Activated CD4-positive, alpha-beta T cell treated with anti-CD3 and anti-CD28 coated beads, Interleukin-2, Interleukin-6, amounts not matched to agents 100 ng/mL and 50 ng/mL, durations not matched to agents 16 hours and 8 hours (primary cell): ENCODE measurements at places on chromosomes 3 and 15.
A peak's percentile ranks its signal among the peaks of the same experiment; 100 is the strongest.

- DNase-seq = no peak
Measured at GRCh38 chr3:175399156-175399840, 540.2 kb downstream of the NAALADL2 start.

DNA sequence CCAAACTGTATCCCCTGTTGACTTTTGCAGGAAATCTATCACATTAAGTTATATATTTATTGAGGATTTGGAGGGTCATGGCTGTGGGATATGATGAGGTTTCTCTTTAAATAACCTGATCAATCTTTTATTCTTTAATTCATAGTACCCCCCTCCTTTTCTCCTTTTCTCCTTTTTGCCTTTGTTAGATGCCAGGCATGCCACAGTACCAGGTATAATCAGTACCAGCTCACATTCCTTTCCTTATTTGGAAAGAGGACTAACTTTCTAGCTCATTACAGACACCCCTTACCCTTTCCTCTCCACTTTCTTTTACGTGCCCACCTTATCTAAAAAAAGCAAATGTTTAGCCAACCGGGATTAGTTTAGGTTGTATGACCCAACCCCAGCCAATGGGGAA lies 326.4 kb upstream of the NAALADL2 start:
- no peak for DNase-seq

DNA sequence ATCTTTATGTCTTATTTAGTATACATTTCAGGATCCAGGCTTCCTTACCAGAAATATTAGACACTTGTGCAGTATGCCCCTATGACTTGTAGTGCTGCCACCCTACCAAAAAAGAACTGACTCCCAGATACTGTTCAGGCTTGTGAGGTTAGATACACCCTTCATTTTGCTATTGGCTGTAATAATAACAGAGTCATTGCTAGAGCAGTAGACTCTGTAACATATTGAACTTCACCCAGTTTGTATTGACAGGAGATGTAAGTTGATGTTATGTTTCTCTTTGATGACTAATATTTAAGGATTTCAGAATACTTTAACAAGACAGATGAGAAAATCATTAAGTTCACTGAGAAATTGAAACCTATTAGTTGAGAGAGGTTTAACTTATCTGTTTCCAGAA lies 32.9 kb downstream of the RNF111 start:
- no peak for DNase-seq

GRCh38 chr15:78223396-78224022 lies 10.9 kb downstream of the ACSBG1 start:
- no peak for DNase-seq

DNA sequence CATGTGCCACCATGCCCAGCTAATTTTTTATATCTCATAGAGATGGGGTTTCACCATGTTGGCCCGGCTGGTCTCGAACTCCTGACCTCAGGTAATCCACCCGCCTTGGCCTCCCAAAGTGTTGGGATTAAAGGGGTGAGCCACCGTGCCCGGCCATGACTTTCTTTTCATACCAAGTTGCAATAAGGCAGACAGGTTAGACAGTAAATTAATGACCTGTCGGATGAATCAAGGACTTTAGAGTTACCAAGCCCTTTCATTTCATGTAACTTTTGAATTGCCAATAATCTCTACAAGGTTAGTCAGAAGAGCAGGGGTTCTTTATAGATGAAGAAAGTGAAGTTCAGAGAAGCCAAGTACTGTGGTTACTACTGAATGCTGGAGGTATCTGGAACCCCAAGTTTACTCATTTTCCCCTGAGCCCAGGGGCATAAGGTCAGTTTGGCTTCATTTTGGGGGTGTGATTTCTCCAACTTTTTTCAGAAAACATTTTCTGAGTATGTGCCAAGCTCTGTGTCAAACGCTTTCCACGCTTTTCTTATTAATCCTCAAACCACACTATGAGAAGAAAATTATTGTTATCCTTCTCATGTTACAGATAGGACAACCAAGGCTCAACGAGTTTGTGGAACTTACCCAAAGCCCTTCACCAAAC lies 11.9 kb downstream of the PRICKLE2 start:
- DNase-seq = no peak

DNA sequence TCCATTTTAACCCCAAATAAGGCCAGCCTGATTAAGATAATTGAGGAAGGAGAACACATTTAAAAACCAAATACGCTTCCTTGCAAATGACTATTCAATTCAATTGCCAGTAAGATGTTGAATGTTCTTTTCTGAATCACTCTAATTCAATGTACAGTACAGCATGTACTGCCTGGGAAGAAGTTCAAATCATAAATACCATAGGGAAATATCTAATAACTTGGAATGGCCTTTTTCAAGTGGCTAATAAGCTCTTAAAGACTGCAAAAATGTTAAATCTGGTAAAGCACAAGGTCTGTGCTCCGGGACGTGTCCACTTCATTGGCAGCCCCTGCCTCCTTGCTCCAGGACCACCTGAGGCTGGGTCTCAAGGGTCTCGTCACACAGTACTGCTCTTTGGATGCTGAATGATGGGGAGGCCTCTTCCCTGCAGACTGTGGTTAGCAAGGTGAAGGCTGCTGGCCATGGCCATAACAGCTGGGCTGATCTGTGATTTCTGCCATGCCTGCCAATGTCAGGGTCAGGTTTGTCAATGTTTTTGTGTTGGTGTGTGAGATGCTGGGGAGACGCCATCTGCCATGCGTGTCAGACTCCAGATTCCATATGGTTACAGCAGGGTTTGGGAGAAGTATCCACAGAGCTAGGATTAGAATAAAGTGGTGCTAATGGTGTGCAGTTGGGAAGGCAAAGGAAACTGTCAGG lies 300.5 kb downstream of the ADAMTS17 start:
- DNase-seq = no peak

- no peak for DNase-seq
Measured at GRCh38 chr3:108054935-108055334, 35.9 kb downstream of the CD47 start.

DNA sequence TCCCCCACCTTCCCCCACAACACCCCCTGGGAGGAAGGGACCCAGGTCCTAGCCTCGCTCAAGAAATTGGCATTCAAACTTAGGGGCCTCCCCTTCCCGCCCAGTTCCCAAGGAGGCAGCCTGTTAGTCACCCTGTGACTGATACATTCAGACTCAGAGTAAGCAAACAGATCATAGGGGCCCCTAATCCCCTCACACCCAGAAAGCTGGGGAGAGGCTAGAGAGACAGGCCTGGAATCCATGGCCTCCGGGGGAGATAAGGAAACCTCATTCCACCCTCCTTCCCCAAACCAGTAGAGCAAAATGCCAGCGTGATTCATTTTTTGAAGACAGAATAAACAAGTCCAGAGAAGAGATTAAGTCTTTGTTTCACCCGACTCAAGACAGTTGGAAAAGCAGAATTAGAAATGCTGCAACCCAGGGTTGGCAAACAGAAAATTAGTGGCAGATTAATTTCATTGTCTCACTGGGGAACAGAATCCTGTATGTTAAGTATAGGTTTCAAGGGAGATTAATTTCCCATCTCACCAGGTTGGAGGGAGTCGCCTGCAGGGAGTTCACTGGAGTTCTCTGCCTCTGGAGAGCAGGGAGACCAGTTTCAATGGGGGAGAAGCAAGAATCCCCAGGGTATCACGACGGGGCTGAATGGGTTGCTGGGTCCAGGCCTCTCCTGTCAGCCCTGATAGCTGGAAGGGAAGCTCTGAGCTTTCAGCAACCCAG lies 268.3 kb downstream of the UACA start:
- peak; percentile 37 for DNase-seq

GRCh38 chr3:101780661-101781060 lies 1.6 kb downstream of the NXPE3 start:
- no peak for DNase-seq

- peak; percentile 86 for DNase-seq
Measured at GRCh38 chr3:14921034-14921616, 26.3 kb upstream of the NR2C2 start.

DNA sequence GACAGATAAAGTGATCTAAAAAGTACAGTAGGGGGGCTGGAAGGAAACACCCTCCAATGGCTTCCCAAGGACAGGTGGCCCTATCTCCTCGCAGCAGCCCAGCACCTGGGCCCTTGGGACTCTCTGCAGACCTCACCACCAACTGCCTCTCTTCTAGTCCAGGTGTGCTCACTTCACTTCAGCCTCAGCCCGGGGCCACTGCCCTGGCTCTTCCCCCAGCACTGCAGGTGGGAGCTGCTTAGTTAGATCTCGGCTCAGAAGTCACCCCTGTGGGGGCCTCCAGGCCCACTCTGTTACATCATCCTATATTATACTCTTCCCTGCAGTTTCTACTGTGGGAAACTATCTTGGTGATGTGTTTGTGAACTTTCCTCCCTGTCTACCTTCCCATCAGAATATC lies 2.0 kb downstream of the KLF15 start:
- DNase-seq = no peak

DNA sequence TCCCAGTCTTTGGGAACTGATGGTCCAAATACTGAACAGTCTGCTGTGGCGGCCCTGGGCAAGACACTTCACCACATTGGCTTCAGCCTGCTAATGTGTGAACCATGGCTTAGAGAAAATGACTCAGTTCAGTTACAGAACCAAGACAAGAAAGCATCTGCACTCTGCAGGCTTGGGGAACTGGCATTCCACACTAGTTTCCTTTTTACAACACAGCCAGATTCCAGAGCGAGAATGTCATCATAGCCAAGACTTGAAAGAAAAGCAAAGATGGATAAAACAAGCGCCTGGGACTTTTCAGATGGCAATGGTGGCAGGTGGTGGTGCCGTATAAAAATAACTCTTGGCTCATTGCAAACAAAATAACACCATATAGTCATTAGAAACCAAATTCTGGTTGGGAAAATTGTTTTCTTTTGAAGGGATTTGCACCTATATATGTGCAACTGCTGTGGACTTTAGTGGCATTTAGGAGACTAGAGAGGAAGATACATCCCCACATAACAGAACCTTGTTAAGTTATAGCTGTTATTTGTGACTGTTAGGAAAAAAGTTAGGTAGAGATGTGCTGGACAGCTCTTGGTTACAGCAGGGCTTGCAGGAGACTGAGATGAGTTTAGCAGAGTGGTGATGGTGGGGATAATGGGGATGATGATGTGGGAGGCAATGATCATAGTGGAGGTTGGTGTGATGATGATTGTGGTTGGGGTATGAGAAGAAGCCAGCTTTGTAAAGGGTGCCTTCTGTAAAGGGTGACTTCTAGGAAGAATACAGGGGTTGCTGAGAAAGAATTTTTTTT lies 273.6 kb downstream of the THRB start:
- no peak for DNase-seq

DNA sequence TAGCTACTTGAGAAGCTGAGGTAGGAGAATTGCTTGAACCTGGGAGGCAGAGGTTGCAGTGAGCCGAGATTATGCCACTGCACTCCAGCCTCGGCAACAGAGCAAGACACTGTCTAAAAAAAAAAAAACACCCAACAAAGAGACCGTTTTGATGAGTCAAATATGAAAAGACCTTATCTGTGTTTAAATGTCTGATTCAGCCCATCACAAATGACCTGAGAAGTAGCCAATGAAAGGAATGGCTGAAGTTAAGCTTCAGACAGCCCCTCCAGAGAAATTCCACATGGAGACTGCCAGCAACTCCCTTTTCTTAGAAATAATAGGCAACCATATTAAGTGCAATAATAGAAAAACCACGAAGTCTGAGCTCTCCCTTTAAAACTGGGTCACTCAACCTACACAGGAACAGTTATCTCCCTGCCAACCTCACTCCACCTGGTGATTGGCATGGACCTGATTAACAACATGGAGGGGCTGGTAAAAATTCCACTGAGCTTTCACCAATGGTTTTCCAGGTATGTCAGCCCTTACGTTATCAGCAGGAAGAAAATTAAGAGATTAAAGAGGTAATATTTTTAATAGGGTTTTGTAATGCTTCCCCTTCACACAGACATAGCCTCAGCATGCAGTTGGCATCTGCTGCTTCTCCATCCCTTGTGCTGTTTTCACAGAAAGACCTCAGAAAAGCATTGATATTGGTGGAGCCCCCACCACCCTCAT lies 238.1 kb upstream of the STT3B start:
- DNase-seq = no peak

GRCh38 chr15:75662823-75663519 lies 15.3 kb downstream of the SNX33 start:
- DNase-seq = no peak

GRCh38 chr3:9638939-9639338 lies 10.4 kb upstream of the MTMR14 start:
- no peak for DNase-seq

DNA sequence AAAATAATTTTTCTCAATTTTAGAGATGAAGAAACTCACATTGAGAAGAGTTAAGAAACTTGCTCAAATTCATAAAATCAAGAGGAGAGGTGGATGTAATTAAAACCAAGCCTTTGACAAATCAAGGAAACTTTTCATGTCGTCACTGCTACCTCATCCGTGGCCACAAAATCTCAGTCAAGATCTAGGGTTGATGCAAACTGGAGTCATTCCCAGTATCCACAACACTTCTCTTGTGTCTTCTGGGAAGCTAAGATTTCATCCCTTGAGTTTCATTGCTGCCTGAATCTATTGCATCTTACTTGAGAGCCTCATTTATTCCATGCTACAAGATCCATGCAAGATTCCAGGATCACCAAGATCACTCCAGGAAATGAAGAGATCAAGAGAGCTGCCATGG lies 5.4 kb upstream of the FBN1 start:
- no peak for DNase-seq

- no peak for DNase-seq
Measured at GRCh38 chr15:68479870-68480269, 47.9 kb upstream of the ITGA11 start.

DNA sequence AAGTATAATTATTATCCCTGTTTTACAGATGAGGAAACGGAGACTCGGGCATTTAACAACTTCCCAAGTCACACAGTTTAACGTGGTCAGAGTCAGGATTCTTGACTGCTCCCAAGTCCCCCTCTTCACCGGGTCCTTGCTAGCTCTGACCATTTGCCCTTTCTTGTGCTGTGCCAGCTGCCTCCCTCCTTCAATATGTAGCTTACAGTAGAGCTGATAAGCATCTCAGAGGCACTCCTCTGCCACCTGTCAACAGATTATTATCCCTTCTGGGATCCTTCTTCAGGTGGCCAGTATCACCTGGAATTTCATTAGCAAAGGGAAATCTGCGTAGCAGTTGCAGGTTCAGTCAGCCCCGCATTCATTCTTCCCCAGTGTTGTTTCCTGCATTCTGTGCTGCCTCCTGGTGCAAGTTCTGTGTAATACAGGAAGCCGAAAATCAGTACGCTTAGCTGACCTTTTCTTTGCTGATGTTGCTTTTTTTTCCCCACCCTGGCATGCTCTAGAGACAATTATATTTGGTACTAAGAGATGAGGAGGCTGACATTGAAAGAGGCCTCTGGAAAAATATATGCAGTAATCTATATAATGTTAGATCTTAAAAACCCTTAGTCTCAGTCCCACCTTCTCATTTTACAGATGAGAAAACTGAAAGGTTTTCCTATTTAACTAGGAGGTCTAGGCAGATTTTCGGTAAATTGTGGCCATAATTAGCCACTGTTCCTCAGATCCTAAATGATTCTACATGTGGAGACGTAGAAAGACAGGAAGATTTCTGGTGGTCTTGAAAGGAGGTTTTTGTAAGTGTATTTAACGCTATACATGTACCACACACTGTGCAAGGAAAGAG lies 24.8 kb downstream of the TMOD2 start:
- DNase-seq = peak; percentile 59

GRCh38 chr3:8204331-8204730 lies 297.3 kb upstream of the LMCD1 start:
- DNase-seq = no peak

- DNase-seq = no peak
Measured at GRCh38 chr15:63940966-63941620, 105.2 kb downstream of the DAPK2 start.

GRCh38 chr15:51884517-51885236 lies 55.2 kb downstream of the TMOD3 start:
- DNase-seq = no peak

GRCh38 chr15:78642331-78642730 lies 1.3 kb upstream of the CHRNB4 start:
- DNase-seq = no peak

- no peak for DNase-seq
Measured at GRCh38 chr3:44160818-44161217, 80.9 kb upstream of the TOPAZ1 start.
